D721Med (cell line): ENCODE measurements at places on chromosomes 7 and 10.

GRCh38 chr10:124705381-124705740, 38.8 kb downstream of the FAM53B start:
- DNase-seq: no peak

- DNase-seq: no peak
Observed at GRCh38 chr7:50369143-50370026, 64.9 kb downstream of the IKZF1 start.

GRCh38 chr10:7092603-7093002, 318.2 kb downstream of the SFMBT2 start:
- no peak for DNase-seq

- no peak for DNase-seq
Observed at GRCh38 chr7:31271641-31272405, 68.7 kb downstream of the NEUROD6 start.

- DNase-seq: no peak
Observed at GRCh38 chr10:30637881-30638467, 8.4 kb upstream of the LYZL2 start.

DNA sequence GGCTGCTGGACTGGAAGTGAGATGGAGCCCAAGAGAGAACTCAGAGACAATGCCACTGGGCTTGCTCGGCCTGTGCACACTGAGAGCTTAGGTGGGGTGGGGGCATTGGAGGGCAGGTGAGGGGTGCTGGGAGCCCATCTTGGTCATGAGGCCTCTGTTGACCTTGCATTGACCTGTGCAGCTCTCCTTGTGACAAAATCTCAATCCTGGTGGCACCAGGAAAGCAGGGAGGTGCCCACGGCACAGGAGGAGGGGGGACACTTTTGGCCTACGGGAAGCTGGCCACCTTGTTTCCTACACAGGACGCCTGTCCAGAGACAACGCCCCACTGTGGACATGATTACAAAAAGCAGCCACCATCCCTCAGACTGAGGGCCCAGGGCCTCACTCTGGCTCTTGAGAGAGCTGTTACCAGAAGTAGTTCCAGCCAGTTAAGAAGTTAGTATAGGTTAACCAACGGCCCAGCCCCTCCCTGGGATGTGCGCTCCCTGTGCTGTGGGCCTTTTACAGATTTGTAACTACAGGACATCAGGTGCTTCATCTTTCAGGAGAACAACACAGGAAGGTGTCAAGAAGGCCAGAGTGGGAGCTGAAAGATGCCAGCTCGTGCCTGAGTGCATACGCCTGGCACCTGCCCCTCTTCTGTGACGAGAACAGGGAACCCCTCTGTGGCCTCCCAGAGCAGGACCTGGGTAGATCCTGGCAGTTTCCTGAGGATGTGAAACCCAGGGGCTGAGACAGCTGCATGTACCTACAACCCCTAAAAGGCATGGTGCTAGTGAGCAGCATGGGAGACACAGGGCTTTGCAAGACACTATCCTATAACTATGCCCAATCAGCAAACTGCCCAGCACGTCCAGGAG, 10.3 kb downstream of the PKD1L1 start:
- DNase-seq: no peak
